ENCODE measurements at places on chromosomes 1 and 21.
A peak's percentile ranks its signal among the peaks of the same experiment; 100 is the strongest.

DNA sequence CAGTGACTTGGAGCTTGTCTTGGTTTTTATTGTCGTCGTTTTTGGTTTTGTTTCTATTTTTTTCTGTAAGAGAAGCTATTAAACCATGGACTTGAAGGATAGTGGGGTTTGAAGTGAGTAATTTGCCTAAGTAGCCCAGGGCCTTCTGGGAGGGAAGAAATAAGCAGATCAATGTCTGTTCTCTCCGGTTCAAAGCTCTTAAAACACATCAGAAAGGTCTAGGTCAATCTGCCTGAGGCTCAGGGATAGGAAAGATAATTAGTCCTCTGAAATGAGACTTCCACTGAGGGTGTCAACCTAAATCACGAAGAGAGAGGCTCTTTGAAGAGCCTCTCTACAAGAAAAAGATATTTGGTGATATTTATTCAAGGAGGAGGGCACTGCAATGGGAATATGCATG, 178.0 kb downstream of the MATN1 start:
- no peak for DNase-seq

DNA sequence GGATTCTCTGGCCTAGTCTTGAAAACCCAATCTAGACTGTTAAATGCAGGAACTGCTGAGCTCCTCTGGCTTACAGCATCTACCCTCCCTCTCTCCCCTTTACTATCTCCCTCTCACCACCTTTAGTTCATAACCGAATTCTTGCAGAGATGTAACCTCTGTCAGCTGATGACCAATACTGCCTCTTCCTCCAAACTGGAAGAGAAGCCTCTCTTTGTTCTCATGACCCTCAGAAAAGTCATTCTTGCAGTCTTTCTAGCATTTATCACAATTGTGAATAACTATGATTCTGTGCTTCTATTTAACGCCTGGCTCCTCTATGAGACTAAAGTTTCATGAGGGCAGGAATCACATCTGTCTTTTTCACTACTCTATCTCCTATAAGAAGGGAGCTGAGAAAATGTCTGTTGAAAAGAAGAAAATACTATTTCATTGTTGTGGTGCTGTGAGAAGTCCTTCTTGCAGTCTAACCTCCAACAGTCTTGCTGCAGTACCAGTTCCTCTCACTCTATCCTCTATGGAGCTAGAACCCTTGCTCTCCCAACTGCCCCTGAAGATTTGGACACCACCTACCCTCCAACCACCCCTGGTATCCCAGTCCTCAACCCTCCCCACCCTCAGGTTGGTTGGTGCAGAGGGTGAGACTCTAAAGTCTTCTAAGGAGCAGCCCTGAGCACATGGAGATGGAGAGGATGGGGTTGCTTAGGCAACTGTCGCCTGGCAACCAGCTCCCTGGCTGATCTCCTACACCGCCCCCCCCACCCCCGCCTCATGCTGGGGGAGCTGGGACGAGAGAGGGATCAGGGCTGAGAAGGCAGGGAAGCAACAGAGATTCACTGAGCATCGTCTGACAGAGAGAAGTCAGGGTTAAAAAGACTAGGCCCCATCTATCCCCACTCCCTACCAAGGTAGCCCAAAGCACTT, 13.9 kb downstream of the MEF2D start:
- DNase-seq = no peak

GRCh38 chr21:46150073-46150472, 5.3 kb downstream of the FTCD start:
- no peak for DNase-seq

DNA sequence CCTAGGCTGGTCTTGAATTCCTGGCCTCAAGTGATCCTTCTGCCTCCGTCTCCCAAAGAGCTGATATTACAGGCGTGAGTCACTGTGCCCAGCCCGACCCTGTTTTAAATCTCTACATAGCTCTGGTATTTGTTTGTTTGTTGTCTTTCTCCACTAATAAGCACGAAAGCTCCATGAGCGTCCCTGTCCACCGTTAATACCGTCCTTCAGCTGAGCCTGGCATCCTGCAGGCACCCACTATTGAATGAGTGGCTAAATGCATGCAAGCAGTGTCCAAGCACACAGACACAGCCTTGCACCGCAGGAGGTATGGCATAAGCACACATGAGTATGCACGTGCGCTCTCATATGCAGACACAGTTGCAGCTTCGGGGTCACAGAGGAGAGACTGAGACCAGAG, 4.5 kb upstream of the COL16A1 start:
- DNase-seq = no peak

DNA sequence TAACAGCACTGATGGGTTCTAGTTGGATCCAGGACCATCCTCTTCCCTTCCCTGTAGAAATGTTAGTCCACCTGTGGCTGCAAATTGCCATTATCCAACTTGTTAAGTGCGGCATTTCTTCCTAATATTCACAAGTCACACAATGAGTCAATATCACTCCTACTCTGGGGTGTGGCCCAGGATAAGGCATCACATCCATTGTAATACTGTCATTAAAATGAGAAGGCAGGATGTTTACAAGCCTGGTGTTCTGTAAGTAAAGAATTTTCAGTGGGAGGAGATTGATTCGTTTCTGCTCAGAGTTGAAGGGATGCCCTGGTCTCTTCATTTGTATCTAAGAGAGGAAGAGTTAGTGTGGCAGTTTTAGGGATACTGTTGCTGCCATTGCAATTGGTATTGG, 18.1 kb upstream of the ARHGAP29 start:
- no peak for DNase-seq

- no peak for DNase-seq
These were observed 7.6 kb upstream of the S100A11 start for GRCh38 chr1:152044386-152044785.

- peak; percentile 60 for DNase-seq
These were observed 215.5 kb downstream of the KCNJ6 start for GRCh38 chr21:37700641-37701202.

GRCh38 chr1:94334764-94335163, 83.4 kb upstream of the ABCD3 start:
- no peak for DNase-seq

DNA sequence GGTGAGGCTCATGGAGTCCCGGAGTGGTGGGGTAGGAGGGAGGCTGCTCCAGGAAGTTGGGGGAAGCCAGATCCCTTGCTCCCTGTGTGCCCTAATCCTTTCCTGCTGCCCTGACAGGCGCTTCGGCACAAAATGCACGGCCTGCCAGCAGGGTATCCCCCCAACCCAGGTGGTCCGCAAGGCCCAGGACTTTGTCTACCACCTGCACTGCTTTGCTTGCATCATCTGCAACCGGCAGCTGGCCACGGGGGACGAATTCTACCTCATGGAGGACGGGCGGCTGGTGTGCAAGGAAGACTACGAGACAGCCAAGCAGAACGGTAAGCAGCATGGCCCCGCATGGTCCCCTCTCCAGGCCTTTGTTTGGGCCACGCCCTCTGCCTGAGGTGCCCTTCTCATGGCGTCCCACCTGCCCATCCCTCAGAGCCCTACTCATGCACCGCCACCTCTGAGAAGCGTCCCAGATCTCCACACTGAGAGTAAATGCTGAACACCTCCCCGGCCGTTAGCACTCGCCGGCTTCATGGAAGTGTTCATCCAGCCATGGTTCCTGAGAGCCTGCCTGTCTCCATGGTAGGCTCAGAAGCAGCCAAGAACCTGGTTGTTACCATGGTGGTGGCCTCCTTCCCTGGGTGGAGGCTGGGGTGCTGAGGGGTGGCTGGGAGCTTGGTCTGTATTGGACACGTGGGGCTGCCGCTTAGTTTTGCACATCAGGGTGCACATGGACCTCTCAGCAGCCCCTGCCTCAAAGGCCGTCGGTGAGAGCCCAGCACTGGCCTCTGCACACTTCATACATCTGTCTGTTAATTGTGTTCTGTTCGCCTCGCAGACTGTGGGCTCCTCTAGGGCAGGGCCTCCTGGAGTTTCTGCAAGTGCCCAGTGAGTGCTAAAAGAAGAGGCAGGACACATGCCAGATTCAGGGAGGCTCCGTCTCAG, 36.5 kb downstream of the LHX4 start:
- no peak for DNase-seq

GRCh38 chr1:109717729-109718128, 5.7 kb downstream of the GSTM5 start:
- DNase-seq = no peak

DNA sequence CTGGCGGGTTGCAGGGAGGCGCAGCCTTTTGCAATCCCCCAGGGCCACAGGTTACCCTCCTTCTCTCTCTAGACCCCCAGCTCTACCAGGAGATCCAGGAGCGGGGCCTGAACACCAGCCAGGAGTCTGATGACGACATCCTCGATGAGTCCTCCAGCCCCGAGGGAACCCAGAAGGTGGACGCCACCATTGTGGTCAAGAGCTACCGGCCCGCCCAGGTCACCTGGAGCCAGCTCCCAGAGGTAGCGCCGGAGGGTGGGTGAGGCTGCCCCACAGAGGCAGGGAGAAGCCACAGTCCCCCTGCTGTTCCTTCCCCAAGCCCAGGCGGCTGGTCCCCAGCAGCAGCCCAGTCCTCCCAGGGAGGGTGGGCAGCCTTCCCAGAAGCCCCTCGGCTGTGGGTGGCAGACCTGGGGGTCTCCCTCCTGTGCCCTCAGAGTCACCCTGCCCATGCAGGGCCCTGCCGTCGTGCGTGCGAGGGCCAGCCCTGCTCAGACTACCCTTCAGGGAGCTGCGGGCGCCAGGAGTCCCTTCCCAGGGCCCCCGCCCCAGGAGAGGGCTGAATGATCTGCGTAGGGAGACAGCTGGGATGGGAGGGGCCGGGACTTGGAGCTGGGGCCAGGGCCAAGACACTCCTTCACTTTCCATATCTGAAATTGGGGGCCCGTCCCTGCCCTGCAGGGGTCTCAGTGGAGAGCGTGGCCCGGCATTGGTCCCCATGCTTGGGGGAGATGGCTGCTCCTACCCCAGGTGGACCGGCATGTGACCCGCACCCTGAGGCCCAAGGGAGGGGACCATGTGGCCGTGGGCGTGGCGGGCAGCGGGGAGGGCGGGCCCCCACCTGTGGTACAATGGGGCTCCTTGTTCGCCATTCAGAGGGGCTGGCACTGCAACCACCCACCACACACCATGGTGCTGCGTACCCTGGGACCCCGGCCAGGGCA, 12.9 kb downstream of the ARHGEF16 start:
- DNase-seq = no peak

DNA sequence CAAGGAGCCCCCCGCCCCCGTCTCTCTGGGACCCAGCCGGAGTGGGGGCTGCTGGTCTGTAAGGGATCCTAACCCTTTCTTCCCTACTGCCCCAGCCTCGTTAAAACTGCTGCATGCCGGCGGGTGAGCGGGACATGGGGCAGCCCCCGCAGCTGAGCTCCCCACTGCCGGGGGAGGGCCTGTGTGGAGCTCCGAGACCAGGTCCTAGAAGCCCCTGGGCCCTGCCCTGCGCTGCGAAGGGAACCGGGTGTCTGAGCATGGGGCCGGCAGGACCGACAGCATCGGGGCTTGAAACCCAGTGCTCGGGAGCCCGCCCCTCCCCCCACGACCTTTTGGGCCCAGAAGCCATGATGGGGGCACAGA, 9.2 kb upstream of the COL6A1 start:
- DNase-seq = no peak

GRCh38 chr1:68093737-68094136, 43.3 kb upstream of the DIRAS3 start:
- DNase-seq = no peak

- DNase-seq = no peak
These were observed 251.9 kb downstream of the SDCCAG8 start for GRCh38 chr1:243507672-243508302.

DNA sequence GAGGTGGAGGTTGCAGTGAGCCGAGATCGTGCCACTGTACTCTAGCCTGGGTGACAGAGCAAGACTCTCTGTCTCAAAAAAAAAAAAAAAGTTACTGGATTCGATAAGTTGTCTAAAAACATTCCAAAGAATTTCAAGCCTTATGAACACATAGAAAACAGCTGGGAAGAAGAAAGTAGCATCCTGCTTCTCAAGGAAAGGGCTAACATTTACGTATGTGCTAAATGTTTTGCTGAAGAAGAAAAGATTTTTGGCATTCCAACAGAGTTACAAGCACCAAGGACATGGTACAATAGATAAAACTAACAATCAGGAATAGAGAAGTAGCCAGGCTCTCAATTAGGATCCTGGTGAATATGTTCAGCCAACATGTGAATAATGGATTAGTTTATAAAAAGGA, 69.8 kb downstream of the HFM1 start:
- no peak for DNase-seq

DNA sequence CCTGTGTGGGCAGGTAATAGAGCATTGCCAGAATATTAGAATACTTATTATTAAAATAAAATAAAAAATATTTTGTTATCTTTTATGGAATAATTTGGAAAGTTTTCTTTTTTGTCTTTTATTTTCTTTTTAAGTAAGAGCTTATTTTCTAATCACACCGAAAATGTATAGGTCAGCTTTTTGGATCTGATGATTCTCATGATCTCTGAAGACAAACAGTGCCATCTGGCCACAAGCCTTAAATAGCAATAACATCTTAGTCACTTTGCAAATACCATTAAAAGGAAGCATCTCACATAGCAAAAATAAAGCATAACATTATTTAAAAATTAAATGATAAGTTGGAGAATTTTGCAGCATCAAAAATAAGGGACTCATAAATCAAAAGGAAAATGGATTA, 213.8 kb downstream of the PLA2G4A start:
- no peak for DNase-seq

- DNase-seq = no peak
These were observed 67.8 kb upstream of the SMYD2 start for GRCh38 chr1:214213136-214213535.

DNA sequence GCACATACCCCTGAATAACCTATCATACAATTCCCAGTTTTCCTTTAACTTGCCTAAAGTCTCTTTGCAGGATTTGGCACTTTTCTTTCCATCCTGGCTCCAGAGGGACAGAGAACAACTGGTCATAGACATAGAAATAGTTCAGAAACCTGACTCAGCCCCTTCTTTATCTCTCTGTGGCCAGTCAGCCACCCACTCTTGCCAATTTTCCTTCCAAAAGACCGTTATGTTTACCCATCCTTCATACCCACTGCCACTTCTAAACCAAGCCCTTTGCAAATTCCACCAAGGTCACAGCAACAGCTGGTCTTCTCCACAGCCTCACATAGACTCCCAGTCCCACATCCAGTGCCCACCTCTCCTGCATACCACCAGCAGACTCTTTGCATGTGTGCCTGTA, 127.2 kb upstream of the FGGY start:
- no peak for DNase-seq

- no peak for DNase-seq
These were observed 142.3 kb downstream of the TRIM33 start for GRCh38 chr1:114368560-114369255.

DNA sequence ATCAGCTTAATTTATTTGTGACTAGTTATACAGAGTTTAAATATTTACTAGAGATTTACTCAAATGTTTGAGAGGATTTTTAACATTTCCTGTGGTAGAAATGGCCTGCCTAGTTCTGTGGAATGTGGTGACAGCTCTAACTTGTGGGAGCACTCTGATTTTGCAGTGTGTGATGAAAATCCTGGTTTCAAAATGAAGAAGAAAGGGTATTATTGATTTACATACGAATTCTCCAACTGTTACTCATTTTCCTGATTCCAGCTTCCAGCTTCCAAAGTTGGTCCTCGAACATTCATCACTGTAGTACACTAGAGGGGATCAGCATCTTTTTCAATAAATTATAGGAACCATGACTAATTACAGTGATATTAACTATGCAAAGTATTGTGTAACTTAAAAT, 462.7 kb upstream of the PKN2 start:
- DNase-seq = no peak

- peak; percentile 64 for DNase-seq
These were observed 29.1 kb downstream of the TEX35 start for GRCh38 chr1:178541829-178542553.

- DNase-seq = no peak
These were observed 50.1 kb downstream of the PIK3CD start for GRCh38 chr1:9701665-9702064.

- DNase-seq = no peak
These were observed 72.6 kb upstream of the TRABD2B start for GRCh38 chr1:48069662-48070395.

GRCh38 chr21:32819694-32820093, 48.1 kb upstream of the PAXBP1 start:
- no peak for DNase-seq

All from ACHN (cell line).